ENCODE measurements at places on chromosomes 12 and 14.

GRCh38 chr12:8507596-8507995, 5.7 kb upstream of the CLEC4D start:
- DNase-seq: no peak

DNA sequence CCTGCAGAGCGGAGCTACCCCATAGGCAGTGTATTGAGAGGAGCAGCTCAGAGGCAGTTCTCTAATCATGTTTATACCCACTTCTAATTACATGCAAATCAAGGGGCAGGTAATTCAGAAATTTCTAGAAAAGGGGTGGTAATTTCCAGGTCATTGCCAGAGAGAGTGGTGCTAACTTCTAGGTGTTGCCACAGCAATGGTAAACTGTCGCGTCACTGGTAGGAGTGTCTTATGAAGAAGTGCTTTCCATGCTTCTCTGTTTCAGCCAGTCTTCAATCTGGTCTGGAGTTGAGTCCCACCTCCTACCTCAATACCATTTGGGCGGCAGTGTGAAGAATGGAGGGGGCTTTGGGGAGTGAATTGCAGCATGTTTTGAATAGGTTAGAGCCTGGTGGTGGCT, 8.5 kb upstream of the AMN1 start:
- DNase-seq: no peak

- DNase-seq: no peak
Measured at GRCh38 chr14:93748208-93749075, 39.8 kb downstream of the PRIMA1 start.

- no peak for DNase-seq
Measured at GRCh38 chr12:88469154-88469553, 111.1 kb downstream of the KITLG start.

DNA sequence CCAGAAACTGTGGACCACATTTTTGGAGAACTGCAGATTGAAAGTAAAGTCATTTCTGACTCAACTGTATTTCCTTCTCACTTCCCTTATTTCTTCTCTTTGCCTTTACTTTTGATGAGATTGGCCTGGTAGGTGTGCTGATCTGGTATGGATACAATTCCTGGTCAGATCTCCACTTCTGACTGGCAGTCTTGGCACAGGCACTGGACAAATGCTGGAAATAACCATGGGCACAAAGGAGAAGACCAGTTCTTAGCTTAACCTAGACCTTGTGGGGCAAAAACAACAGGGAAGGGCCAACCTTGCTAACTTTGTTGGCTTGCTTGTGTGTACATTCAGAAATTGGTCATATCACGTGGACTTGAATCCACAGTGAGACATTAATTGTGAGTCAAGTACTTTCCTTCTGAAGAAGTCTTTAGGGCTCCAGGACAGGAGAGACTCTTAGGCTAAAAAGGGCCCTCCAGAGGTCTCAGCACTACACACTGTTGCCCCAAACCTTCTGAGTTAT, 75.0 kb downstream of the DIP2B start:
- no peak for DNase-seq

DNA sequence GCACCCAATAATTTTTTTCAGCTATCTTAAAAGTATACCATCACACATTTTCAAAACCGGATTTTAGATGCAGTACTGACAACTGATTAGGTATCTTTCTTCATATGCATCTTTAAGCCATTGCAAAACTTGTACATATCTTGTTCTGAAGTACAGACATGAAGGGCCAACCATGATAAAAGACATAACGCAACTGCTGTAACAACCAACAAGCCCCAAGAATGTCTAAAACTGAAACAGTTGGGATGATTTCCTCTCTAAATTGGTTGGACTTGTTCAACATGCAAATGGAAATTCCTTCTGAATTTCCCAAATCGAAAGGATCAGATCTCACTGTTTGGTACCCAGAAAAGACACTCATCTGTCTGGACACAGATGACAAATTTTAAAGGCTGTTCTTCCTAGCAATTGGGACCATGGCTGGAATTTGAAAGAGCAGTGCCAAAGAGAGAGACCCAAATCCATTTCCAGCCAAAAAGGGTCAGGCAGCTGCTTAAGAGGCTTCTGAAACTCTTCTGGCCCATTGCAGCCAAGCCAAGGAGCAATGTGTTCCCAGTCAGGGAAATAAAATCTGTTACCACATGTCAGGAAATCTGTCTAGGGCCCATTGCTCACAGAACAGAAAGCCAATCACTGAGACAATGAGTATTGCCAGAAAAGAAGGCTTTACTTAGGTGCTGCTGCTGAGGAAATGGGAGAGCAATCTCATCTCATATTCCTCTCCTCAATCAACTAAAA, 1122.4 kb upstream of the USP15 start:
- no peak for DNase-seq

DNA sequence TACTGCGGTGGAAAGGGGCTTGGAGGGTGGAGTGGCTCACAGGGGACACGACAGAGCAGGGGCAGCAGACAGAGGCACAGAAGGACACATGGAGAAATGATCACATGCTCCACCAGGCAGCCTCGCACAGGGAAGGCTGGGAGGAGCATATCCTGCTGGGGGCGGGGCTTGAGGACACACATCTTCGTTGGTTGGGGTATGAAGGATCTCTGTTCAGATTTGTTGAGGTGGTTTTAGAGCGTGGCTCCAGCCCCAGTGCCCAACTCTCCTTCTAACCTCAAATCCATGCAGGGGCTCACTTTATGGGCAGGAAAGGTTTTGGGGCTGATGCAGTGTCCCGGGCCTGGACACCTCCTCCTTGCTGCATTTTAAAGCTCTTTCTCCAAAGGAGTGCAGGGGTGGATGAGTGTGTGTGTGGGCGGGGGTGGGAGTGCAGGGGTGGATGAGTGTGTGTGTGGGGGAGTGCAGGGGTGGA, 733 bp upstream of the P3H3 start:
- DNase-seq: no peak

GRCh38 chr14:102565959-102566358, 26.5 kb upstream of the RCOR1 start:
- no peak for DNase-seq

DNA sequence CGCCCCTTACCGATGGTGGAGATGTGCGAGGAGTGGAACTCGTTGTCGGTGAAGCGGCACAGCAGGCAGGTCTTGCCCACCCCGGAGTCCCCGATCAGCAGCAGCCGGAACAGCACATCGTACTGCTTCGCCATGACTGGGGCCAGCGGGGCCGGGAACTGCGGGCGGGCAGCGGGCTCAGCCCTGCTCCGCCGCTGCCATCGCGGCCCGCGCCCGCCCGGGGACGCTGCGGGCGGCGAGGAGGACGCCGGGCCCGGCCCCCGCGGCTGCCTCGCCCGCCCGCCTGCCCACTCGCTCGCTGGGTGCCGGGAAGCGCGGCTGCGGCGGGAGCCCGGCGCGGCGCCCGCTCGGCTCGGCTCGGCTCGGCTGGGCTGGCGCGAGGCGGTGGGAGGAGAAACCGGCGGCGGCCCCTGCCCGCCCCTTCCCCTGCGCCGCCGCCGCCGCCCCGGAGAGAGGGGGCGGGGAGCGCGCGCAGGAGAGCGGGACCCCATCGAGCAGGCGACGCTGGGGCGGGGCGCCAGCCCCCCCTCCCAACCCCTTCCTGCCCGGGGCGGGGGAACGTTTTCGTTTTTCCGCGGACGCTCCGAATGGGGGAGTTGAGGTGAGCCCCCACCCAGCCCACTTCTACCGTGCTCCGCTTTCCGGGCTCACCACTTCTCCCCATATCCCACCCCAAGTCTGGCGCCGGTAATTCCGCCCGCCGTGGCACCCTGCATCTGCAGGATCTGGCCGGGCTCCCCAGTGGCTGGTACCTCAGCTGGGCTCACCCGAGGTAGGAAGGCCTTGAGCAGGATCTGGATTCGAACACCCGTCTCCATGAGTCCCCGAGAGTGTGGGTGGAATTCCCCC, at the start of gene RAB15:
RAB15 (minus strand) TSS at position 394 of the 849 bp plus-strand sequence; CDS start at position 134, 260 bp downstream.
- no peak for DNase-seq

- DNase-seq: peak; percentile 8
Measured at GRCh38 chr14:39006721-39007410, 96.2 kb downstream of the SEC23A start.

DNA sequence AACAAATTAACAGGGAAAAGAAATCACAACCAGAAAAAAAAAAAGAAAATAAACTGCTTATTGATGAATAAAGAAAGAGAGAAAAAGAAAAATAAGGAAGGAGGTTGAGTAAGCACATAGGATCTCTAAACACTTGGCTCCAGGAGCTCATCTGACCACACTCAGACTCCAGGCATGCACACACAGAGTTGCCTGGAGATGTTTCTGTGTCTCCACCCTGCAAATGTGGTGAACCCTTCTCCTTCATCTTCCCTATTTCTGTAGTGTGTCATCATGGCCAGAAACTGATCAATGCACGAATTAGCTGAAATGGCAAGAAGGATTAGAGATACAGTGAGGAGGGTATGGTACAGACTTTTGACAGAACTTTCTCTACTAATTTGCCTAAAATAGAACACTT, 20.2 kb downstream of the OR4N2 start:
- no peak for DNase-seq

- no peak for DNase-seq
Measured at GRCh38 chr12:132315951-132316350, 13.4 kb downstream of the GALNT9 start.

GRCh38 chr14:24734917-24735500, 101.0 kb upstream of the GZMB start:
- DNase-seq: peak; percentile 10

DNA sequence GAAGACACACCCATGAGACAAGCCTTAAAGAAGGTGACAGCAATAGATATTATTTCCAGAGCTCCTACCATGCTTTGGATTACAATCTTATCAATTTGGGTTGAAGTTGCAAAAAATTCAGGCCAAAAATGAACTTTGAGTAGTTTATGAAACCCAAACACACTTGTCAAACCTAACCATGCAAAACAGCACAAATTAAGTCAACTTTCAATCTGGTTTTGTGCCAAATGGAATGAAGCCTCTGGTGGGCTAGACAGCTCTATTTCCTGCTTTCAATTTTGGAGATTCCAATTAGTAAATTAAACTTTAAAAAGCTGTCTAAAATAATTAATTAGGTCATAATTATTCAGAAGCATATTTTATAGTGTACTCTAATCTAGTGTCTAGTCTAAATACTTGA, 203.4 kb downstream of the SYT1 start:
- no peak for DNase-seq

GRCh38 chr12:48037267-48037915, 33.1 kb upstream of the COL2A1 start:
- DNase-seq: peak; percentile 34

GRCh38 chr12:99722690-99723486, 75.3 kb downstream of the GARIN6 start:
- DNase-seq: no peak

- DNase-seq: no peak
Measured at GRCh38 chr12:108798551-108799221, 58.7 kb downstream of the SSH1 start.

GRCh38 chr12:25083211-25083610, 111.7 kb downstream of the DNAI7 start:
- DNase-seq: no peak

DNA sequence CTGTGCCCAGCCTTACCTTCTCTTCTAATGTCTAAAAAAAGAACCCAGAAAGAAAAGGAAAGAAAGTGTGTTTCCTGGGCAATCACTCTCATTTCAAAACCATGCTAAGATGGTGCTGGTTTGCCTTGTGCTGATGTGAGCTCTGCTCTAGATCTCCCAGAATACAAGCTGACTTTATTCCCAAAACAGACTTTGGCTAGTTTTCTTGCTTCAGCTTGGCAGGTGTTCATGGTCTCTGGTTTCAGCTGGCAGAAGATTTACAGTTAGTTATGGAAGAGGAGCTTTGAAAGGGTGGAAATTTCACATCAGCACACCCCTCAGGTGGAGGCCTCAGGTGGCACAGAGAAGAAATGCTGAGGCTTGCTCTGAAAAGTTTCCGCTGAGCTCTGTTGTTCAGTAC, 34.4 kb downstream of the PPP1R36 start:
- DNase-seq: no peak

DNA sequence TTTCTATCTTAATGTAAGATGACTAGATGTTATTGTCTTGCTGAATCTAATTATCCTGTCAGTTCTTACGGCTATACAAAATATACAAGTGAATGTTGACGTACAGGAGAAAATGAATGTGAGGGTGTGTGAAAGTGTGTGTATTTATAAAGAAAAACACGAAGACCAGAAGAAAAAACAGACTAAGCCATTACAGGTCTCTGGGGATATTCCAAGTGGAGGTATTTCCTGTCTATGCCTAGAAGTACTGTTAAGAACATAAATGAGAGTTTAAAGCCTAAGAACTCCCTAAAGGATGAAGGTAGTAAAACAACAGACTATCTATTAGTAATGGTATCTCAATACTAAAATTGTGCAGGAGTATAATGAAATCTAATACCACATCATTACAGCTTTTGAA, 7.6 kb downstream of the MDM1 start:
- DNase-seq: no peak

DNA sequence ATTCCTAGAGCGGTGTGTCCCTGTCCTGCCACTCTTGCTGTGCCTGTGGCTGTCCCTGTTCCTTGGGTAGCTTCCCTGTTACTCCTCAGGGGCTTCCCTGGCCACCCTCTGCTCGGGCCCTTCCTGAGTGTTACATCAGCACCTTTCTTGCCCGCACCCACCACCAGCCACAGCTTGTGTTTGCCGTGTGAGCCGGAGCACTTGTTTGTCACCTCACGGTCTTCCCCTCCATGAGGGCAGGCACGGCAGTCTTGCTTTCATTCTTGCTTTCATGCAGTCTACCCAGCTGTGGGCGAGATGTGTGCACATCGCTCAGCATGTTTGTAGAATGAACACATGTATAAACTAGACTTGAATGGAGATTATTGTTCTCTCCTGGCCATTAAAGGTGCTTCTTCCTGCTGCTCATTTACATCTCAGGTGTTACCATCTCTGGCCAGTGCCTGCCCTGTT, 42.0 kb downstream of the TRAF3 start:
- DNase-seq: no peak

DNA sequence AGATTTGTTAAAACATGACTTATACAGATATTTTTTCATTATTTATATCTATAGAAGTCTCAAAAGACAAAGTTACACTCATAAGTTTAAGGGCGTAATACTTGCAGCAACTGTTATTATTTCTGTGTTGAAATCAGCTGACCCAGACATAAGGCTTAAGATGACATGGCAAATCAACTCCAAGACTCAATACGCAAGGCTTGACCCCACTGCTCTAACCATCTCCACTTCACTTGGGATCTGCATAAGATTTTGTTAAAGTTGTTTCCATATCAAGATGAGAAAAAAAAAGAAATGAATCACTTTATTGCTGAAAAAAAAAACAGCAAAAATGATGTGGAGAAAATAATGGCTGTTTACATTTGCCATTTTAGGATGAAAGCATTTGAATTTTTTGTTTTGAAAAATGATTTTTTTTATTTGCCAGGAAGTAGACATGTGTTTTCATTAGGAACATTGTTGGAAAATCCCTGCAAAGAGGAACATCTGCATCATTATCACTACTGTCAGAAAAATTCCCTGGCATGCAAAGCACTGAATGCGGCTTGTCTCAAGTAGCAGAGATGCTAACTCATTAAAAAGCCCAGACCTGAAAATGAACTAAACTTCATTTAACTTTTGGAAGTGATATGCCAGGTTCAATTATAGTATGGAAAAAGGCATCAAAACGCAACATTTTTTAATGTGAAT, 73.5 kb downstream of the LIN7A start:
- DNase-seq: no peak

GRCh38 chr12:93184672-93185368, 192.9 kb upstream of the NUDT4 start:
- DNase-seq: no peak

GRCh38 chr12:97760601-97761000, 298.0 kb downstream of the RMST start:
- DNase-seq: no peak

Data from retinal pigment epithelial cell (primary cell).